ENCODE measurements at places on chromosomes 2 and 18.

- no peak for DNase-seq
Measured at GRCh38 chr2:222844323-222844722, 16.5 kb upstream of the ACSL3 start.

DNA sequence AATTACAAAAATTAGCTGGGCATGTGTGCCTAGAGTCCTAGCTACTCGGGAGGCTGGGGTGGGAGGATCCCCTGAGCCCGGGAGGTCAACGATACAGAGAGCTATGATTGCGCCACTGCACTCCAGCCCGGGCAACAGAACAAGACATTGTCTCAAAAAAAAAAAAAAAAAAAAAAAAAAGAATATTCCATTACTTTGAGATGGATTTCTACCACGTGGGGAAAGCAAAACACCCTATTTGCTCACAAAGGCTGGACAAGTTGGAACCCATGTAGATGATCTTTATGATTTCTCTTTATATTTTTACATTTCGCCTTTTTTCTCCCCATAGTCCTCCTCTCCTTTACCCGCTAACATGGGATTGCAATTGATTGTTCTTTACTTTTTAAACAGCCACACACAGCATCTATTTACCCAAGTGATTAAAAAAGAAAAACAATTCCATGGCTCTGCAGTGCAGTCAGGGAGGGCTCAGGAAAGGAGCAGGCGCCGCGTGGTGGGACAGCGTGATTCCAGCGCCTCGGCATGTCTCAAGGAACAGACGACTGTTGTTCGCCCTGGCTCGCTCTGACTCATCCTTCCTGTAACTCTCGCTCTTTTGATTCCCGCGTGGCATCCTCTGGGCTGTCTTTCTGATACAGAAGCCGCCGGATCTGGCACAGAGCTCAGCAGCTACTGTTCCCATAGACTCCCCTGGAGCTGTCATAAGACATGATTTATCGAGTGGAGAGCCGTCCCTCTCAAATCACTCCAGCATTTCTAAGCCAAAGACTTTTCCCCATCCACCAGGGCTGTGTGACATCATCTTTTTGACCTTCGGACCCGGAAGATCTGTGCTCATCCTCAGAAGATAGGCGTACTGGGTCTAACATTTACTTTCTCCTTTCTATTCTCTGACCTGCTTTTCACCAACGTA, 230.4 kb upstream of the AGAP1 start:
- DNase-seq: peak; percentile 94

GRCh38 chr2:20113986-20114938, 62.8 kb upstream of the LAPTM4A start:
- no peak for DNase-seq

DNA sequence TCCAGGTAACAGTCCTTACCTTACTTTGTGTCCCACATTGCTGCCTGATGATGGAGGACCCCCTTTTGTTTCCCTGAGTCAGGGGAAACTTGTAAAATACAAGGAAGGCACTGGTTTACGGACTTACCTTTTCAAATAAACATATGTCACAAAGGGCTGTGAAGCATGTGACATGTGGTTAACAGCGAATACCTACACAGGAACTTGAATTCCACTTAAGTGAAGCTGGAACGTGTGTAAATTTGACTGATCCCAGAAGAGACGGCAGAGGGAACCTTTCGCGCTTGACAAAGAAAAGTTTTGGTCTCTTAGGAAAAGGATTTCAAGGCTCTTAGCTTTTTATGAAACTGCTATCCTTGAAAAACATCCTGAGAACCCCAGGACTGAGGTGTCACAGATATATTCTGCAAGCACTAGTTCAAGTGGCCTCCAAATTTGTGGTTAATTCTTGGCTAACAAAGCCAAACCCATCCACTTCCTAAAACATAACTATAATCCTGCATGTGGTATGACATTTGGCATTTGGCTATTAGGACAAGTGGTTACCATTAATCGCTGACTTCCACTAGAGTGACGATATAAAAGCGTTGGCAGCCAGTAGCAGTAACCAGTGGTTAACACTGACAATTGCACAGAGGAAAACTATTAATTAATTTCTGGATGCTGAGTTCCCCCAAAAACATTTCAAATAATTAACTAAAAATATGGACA, 55.6 kb downstream of the ITGB6 start:
- no peak for DNase-seq

DNA sequence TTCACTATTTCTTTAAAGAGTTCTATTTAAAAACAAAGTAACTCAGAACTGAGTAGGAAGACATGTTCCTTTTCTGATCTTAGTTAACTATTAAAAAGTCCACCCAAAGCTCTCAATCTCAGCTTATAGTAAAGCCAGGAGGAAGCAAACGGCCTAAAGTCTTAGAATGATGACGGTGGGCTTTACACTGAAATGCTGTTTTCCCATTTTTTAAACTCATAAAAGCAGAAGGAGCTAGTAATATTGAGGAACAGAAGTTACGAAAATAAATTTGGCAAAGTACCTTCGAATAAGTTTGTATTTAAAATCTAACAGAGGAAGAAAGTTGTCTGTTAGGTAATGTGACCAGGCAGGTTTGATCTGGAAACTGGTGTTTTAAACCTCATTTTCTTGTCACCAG, 111.1 kb downstream of the ZNF532 start:
- DNase-seq: no peak

DNA sequence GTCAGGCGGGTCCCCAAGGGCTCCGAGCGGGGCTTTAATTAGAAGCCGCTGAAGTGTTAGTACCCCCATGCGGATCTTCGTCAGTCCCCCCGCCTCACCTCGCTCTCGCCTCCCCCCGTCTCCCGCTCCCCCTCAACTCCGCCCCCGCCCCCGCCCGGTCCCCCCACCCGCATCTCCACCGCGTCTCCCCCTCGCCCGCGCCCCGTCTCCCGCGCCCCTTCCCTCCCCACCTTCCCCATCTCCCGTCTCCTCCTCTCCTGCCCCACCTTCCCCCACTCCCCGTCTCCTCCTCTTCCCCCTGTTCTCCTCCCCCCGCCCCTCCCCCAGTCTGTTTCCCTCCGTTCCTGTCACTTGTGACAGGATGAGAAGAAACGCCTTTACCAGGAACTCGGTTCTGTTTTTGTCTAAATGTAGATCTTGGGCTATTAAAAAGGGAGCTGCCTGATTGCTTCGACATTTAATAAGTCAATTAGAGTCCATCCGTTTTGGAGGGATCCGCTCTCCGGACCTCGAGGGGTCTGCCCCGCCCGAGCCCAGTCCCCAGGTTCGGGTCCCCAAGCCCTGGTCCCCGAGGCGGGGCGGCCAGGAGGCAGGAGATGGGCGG, 969 bp upstream of the ALKAL2 start:
- no peak for DNase-seq

DNA sequence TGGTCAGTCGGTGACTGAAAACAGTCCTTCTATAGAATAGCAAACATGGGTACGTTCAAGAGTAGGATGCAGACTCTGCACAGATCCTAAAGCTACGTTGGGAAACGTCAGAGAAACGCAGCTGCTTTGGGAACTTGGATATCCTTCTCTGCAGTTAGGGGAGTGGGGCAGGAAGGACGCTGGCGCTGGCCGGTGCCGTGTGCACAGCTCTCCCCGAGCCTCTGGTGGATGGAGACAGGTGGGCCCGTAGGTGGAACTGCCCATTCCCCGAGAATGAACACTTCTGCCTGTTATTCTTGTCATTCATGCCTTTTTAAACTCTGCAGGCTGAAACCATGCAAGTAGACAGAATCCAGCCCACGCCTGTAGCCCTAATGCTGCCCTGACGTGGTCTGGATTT, 91.7 kb upstream of the MBOAT2 start:
- DNase-seq: no peak

GRCh38 chr18:59072727-59073421, 66.8 kb upstream of the SEC11C start:
- DNase-seq: no peak

GRCh38 chr2:189008555-189009262, 34.5 kb downstream of the COL3A1 start:
- no peak for DNase-seq

- DNase-seq: no peak
Measured at GRCh38 chr2:45748239-45748638, 96.8 kb downstream of the PRKCE start.
